ENCODE measurements at places on chromosomes 13 and 19.

DNA sequence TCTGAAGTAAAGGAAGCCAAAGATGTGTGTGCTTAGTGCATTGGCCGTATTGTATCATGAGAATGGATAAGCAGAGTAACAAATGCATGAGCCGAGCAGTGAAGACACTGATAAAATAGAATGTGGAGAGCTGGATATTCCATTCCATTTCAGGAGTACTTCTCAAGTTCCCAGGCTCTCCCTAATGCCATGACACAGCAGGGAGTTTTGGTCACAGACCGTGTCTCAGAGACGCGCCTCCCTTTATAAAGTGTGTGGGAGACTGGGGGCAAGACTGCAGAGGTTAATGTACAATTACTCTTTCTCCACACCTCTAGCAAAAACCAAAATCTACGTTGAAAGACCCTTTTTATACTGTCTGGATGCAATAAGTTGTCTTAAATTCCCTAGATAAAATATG lies 575.6 kb downstream of the EFNB2 start:
- DNase-seq: no peak

DNA sequence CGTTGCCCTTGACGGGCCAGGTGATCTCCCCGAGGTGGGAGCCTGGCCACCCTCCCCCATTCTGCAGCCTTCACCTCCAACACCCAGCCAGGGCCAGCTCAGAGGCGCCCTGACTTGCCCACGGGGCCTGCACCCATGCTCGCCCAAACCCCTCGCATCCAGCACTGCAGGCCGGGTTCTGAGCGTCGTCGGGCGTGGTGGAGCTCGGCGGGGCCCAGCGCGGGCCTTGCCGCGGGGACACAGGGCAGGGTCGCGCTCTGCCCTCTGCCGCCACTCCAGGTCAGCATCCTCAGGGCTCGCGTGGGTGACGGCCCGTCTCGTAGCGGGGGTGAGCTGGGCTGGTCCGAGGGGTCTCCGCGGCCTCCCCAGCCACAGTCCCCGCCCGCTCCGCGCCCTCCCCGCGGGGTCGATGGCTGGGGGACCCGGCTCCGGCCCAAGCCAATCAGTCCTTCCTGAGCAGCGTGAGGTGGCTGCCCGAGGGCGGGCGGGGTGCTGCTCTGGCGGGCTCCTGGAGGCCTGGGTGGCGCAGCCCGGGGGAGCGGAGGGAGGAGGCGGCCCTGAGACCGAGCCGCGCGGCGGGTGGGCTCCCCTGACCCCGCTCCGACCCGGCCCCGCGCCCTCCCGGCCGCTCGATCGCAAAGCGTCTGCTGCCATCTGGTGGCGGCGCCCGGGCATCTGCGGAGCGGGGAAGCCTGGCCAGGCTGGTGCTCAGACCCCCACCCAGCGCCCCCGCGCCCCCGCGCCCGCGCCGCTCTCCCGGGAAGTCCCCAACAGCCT lies 61.4 kb downstream of the CCNE1 start:
- peak; percentile 61 for DNase-seq

GRCh38 chr13:99307648-99308339 lies 595 bp upstream of the GPR183 start:
- no peak for DNase-seq

- DNase-seq: peak; percentile 49
These were observed 73.5 kb upstream of the C13orf46 start for GRCh38 chr13:114047358-114047881.

GRCh38 chr19:28700176-28700575 lies 512.8 kb downstream of the UQCRFS1 start:
- no peak for DNase-seq

DNA sequence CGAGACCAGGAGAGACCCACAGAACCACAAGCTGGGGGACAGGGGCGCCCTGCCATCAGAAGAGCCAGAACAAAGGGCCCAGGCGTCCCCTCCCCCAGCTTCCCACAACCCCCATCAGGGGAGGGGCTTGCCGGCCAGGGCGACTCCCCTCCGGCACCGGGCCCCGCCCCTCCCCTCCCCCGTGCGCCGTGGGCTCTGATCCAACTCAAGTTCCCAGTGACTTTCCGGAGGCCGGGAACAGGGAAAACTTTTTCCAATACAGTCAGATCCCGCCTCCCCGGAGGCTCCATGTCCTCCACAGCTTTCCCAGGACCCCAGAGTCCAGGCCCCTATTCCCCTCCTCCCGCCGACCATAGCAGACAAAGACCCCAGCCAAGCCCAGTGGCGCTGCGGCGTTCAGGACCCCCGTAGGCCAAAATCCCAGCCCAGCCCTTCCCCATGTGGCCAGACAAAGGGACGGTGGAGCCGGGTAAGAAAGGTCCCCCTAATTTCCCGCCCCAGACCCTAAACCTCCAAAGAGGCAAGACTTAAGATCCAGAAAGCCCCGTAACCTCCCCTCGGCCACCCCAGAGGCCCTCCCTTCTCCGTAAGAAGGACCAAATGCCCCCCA lies 673 bp downstream of the TEAD2 start:
- DNase-seq: no peak

GRCh38 chr19:55703790-55704215 lies 28.8 kb downstream of the EPN1 start:
- DNase-seq: no peak

DNA sequence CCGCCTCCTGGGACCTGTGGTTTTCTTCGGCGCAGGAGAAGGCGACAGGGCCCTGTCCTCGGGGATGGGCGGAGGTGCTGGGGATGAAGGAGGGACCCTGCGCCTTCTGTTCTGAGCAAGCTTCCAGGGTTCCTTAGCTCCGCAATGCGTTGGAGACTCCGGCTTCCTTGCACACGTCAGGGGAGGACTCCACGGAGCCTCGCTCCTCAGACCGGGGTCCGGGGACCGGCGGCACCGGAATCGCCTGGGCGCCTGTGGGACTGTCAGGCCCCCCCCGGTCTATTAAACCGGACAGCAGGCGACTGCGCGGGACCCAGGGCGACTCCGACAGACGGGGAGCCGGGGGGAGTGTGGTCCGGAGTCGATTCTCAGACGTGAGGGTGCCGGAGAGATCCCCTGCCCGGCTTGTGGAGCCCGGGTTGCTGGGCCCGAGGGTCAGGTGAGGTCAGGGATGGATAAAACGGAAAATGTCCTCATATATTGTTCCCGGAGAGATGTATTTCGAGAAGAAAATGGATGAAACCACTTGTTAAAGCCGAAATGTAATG lies 227.4 kb downstream of the TEX29 start:
- no peak for DNase-seq

DNA sequence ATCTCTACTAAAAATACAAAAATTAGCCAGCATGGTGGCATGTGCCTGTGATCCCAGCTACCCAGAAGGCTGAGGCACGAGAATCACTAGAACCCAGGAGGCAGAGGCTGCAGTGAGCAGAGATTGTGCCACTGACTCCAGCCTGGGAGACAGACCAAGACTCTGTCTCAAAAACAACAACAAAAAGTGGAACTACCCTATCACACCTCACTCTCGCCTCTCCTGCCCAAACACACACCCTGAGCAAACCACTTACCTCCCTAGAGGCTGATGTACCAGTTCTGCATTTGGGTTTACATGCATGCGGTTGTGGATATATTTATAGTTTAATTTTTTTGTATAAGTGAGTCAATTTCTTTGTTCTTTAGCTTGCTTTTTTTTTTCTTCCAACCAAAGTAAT lies 7.7 kb upstream of the PTOV1 start:
- DNase-seq: no peak

DNA sequence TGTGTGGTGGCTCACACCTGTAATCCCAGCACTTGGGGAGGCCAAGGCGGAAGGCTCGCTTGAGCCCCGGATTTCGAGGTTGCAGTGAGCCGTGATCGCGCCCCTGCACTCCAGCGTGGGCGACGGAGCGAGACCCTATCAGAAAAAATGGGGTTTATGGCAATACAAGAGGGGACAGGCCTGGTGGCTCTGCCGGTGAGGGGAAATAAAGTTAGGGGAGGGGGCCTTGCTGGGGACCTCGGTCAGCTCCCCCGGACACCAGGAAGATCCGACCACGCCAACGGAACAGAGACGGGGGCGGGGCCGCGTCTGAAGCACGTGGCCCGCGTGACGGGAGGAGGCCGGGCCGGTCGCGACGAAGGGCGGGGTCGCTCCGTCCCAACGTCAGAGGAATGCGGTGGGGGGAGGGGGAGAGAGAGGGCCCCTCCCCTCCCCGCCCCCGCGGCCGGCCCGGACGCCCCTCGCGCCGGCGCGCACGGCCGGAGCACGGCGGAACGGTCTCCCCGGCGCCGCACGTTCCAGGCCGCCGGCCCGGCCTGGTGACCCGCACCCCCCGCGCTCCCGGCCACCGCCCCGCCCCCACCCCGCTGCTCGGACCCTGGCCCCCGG lies 1.9 kb upstream of the HNRNPL start:
- peak; percentile 74 for DNase-seq

GRCh38 chr13:99335603-99336002 lies 28.4 kb upstream of the GPR183 start:
- no peak for DNase-seq

GRCh38 chr19:45641274-45642105 lies 2.3 kb upstream of the EML2 start:
- peak; percentile 76 for DNase-seq

DNA sequence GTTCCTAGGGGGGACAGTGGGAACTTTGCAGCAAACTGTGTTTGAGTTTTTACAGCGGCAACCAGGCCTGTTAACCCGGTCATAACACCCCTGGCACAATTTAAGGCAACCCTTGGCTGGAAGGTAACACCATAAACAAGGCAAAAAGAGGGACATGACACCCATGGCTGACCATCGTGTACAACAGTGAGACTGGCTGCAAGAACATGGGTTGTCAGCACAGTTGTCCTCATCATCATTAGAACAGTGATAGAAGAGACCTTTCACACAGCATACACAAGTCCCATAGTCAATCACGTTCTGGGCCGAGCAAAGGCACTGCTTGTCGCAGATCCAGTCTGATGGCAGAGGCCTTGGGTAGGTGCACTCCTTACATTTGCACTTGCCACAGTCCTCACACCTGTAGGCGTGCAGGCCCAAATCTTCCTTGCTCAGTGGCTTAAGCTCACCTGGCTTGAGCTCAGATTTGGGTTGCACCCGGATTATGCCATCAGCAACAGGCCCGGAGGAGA lies 4.1 kb downstream of the SPRY2 start:
- DNase-seq: no peak

- no peak for DNase-seq
These were observed 3.0 kb upstream of the NANOS3 start for GRCh38 chr19:13873834-13874515.

GRCh38 chr13:26495750-26496149 lies 61.7 kb upstream of the WASF3 start:
- no peak for DNase-seq

Data from GM18507 (cell line).